Progenitor cell of endocrine pancreas (in vitro differentiated cells): ENCODE measurements at places on chromosomes 5 and 9.

DNA sequence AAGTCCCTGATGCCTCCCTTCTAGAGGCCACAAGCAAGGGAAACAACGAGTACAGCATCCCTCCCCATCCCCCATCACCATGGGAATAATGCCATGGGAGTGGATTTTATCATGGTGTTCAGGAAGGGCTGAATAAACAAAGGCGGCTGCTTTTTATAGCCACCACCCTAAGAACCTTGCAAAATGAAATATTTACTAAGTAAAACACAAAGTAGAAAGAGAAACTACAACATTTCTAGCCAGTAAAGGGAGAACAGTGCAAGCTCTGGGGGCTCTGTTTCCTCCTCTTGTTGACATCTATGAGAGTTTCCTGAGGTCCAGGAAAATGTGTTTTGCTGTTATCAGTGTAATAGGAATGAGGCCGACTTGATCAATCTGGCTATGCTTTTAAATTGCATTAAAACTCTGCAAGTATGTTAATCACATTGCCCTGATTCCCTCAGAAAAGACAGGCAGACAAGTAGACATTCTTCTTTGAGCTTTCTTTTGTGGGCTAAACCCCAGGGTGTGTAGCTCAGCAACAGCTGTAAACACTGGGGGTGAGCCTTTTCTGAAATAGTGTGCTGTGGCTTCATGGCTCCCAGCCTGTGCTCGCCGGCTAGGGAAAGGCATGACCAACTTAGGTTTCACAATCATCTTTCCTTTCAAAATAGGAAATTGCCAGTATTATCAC is 31.1 kb downstream of the SV2C start:
- no peak for DNase-seq
- no peak overlapping the region for H3K4me3 ChIP-seq
- H3K27me3 ChIP-seq = peaks cover 42% of the 10 kb centered on the region

GRCh38 chr5:52119768-52120167 is 667.9 kb upstream of the ITGA1 start:
- H3K4me3 ChIP-seq = no peak overlapping the region
- H3K27ac ChIP-seq = no peak overlapping the region
- H3K4me1 ChIP-seq = no peaks in the 10 kb centered on the region
- DNase-seq = no peak

- no peaks in the 10 kb centered on the region for H3K27me3 ChIP-seq
- H3K4me3 ChIP-seq = no peak overlapping the region
- no peaks in the 10 kb centered on the region for H3K36me3 ChIP-seq
- peaks cover 24% of the 10 kb centered on the region for H3K4me1 ChIP-seq
- H3K27ac ChIP-seq = no peak overlapping the region
- DNase-seq = no peak
These were observed 114.5 kb upstream of the NR5A1 start for GRCh38 chr9:124621371-124622328.

DNA sequence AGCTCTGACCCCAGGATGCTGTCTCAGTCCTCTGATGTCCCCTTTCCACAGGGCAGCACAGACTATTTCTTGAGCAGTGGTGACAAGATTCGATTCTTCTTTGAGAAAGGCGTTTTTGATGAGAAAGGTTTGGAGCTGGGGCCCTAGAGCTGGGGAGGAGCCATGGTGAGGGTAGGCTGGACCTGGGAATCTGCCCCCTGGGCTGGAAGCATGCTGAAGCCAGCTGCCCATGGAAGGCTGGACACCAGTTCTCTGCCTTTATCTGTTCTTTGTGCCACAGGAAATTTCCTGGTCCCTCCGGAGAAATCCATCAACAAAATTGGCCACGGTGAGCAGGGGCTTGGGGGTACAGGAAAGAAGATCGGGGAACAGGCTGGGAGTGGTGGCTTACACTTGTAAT is 12.9 kb downstream of the PHYHD1 start:
- H3K4me3 ChIP-seq = no peak overlapping the region
- no peaks in the 10 kb centered on the region for H3K4me1 ChIP-seq
- no peaks in the 10 kb centered on the region for H3K36me3 ChIP-seq
- no peak overlapping the region for H3K27ac ChIP-seq

DNA sequence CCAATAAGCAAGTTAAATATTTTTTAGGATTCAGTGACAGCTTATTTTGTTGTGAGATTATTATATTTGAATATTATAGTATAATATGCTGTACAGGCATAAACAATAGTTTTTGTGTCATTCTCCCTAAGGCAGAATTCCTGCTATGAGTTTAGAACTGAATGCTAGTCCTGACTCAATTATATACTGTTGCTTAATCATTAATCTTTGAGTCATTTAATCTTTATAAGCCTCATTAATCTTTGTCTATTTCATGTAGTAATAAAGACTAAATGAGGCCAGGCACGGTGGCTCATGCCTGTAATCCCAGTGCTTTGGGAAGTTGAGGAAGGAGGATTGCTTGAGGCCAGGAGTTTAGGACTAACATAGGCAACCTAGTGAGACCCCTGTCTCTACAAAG is 3.6 kb upstream of the DCP2 start:
- no peak for DNase-seq
- H3K27ac ChIP-seq = no peak overlapping the region
- no peak overlapping the region for H3K4me3 ChIP-seq

GRCh38 chr9:38412751-38413150 is 11.5 kb downstream of the IGFBPL1 start:
- H3K27ac ChIP-seq = no peak overlapping the region
- H3K4me3 ChIP-seq = no peak overlapping the region
- H3K27me3 ChIP-seq = peaks cover 43% of the 10 kb centered on the region
- H3K36me3 ChIP-seq = no peaks in the 10 kb centered on the region
- DNase-seq = no peak

DNA sequence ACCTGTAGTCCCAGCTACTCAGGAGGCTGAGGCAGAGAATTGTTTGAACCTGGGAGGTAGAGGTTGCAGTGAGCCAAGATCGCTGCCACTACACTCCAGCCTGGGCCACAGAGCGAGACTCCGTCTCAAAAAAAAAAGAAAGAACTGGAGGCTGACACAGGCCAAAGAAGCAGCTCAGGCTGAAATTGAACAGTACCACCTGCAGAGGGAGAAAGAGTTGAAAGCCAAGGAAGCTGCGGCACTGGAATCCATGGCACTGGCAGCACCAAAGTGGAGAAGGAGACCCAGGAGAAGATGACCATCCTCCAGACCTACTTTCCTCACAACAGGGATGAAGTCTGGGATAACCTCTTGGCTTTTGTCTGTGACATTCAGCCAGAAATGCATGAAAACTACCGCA is 11.3 kb upstream of the TMEM141 start:
- H3K27me3 ChIP-seq = peaks cover 16% of the 10 kb centered on the region
- no peaks in the 10 kb centered on the region for H3K36me3 ChIP-seq
- peaks cover 32% of the 10 kb centered on the region for H3K4me1 ChIP-seq
- H3K27ac ChIP-seq = no peak overlapping the region
- no peak for DNase-seq

GRCh38 chr9:12212860-12213259 is 480.3 kb upstream of the TYRP1 start:
- H3K27ac ChIP-seq = no peak overlapping the region
- no peak for DNase-seq
- no peaks in the 10 kb centered on the region for H3K36me3 ChIP-seq
- no peaks in the 10 kb centered on the region for H3K4me1 ChIP-seq

DNA sequence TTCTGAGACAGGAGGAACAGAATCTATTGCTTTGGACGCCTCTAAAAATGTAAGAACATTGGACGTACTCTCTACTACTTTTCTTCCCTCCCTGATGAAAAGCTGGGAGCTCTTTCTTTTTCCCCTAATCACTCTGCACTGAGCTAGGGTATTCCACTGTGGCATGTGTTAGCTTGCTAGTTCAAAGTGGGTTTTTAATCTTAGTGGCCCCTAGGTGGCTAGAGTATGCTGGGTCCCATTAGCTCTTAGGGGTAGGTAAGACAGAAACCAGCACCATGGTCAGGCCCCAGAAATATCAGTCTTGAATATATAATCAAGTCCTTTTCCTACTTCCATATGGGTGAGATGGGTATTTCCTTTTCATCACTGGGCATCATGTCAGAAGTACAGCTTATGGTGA is 945.2 kb upstream of the PTPRD start:
- no peak overlapping the region for H3K4me3 ChIP-seq
- H3K4me1 ChIP-seq = no peaks in the 10 kb centered on the region
- no peaks in the 10 kb centered on the region for H3K36me3 ChIP-seq
- no peak for DNase-seq

- no peaks in the 10 kb centered on the region for H3K27me3 ChIP-seq
- H3K27ac ChIP-seq = no peak overlapping the region
- no peaks in the 10 kb centered on the region for H3K36me3 ChIP-seq
- H3K4me3 ChIP-seq = no peak overlapping the region
- no peaks in the 10 kb centered on the region for H3K4me1 ChIP-seq
These were observed 104.2 kb upstream of the MARCHF11 start for GRCh38 chr5:16283791-16284190.

- H3K27ac ChIP-seq = no peak overlapping the region
- no peaks in the 10 kb centered on the region for H3K36me3 ChIP-seq
- DNase-seq = no peak
- H3K4me3 ChIP-seq = no peak overlapping the region
- no peaks in the 10 kb centered on the region for H3K27me3 ChIP-seq
- H3K4me1 ChIP-seq = no peaks in the 10 kb centered on the region
These were observed 115.3 kb upstream of the BNC2 start for GRCh38 chr9:16985559-16986348.

DNA sequence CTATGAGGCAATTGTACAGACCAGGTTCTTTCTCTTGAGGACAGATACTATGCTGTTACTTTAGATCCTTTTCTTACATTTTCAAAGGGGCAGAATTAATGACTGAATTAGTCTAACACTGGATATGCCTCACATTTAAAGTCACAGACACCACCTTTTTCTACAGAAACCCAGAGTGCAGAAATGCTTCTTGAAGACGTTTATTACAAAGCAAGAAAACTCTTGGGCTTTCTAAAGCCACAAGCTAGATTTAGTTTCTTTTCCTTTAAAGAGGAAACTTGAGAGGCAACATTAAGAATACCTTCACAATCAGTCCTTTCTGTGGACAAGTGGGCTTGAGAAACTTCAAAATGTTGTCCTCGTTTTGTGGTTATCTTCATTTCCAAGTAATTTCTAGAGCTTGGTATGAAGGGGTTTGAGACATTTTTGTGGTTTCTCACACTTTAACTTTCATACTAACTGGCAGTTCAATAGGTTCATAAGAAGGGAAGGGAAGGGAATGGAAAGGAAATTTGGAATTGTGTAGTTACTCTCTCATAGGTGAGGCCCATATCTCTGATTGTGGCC is 527.4 kb downstream of the RASEF start:
- H3K27me3 ChIP-seq = peaks cover 3% of the 10 kb centered on the region
- H3K4me1 ChIP-seq = no peaks in the 10 kb centered on the region
- no peak overlapping the region for H3K27ac ChIP-seq

DNA sequence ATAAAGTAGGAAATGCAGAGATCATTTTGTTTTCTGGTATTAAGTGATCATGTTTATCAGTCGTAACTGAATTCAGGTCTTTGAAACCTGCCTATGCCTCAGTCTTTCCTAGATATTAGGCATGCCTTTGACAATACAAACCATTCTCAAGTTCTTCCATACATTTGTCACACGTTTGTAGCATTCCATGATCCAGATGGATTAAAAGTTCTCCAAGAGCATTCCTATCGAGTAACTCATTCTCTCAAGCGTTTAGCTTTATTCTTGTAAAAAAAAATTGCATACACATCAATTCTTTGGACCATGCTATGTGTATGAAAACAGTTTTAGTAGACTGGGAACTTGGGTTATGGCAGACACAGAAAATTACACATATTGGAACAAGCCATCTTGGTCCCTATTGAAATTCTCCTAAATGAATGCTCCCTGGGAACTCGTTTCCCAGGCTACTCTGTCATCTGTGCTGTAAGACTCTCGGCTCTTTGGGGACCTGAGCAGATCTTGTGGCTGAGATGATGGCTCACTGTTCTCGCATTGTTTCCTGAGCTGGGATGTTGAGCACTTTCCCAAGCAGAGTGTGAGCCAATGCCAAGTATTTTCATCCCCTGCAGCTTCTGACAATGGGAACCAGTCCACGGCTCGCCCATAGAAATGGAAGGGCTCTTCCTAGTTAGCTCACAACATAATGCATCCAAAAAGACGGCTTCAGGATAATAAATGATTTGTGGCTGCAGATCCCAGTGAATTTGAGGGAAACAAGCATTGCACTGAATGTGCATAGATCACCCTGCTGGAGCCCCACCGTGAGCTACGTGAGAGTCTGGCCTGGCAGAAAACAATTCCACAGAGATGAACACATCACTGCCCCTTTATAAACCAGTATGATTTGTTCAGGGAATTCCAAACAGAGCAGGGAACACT is 230.2 kb downstream of the IRX1 start:
- no peak overlapping the region for H3K4me3 ChIP-seq
- DNase-seq = no peak

DNA sequence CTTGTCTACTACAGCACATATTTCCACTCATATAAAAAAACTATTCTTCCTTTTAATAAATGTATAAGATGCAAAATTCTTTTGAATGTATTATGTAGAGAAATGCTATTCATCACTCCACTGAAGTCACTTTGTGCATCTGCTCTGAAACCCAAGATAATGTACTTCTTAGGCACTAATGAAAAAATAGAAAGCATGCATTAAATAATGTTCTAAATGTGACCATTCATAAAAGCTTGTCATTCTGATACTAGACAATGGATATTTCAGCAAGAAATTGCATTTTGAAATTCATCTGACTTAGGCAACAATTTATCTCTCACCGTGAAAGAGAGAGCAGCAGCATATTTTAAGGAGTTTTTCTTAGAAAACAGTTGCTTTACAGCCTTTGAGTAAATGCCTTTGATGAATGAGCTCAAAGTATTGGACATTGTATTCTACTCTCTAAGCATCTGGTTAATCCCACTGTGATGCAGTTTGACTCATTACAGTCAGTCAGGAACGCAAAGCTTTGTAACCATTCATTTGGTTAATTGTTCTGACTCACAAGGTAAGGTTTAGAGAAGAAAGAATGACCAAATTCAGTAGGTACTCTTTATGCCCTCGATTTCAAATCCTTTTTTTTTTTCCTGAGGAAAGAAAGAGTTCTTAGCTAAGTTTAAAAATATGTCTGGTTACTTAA is 2233.8 kb upstream of the C9orf72 start:
- no peak for DNase-seq
- no peaks in the 10 kb centered on the region for H3K4me1 ChIP-seq
- H3K4me3 ChIP-seq = no peak overlapping the region
- H3K27me3 ChIP-seq = no peaks in the 10 kb centered on the region
- peaks cover 2% of the 10 kb centered on the region for H3K36me3 ChIP-seq
- H3K27ac ChIP-seq = no peak overlapping the region

DNA sequence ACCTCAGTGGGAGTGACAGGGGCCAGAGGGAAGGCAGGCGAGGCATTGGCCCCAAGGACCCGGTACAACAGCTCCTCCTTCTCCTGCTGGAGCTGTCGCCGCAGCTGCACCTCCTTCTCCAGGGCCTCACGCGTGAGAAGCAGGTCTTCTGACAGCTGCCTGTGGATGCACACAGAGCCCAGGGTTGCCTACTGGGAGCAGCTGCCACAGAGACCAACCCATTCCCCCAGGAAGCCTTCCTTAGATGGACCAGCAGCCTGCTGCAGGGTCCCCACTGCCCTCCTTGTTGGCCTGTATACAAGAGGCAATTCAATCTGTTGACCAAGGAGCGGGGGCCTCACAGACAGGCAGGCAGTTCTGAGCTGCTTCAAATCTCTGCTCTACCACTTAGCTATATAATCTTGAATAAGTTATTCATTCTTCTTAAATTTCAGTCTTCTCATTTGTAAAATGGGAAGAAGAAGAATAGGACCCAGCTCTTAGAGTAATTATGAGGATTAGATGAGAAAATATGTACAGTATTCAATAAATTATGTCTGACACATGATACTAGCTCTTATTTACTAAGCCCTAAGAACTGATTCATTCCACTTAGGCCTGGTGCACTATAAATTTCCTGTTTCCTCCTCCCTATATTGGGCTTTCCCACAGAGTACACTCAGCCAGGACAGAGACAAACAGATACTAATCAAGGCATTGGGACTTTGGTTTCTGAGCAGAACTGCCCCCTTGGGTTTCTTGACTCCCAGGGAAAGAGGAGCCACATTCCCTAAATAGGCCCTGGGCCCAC is 26.1 kb upstream of the ANXA6 start:
- no peak overlapping the region for H3K27ac ChIP-seq
- H3K4me3 ChIP-seq = no peak overlapping the region
